AG04450 (cell line): ENCODE measurements at places on chromosomes 5 and 9. TPM values are rescaled to one million over a fixed set of nuclear protein-coding genes. Genes with fewer than 3 reads are reported as not detected.

The EQTN gene
- polyA plus RNA-seq: not detected in 2 replicates

The HTR1A gene
- polyA plus RNA-seq: not detected in 2 replicates

The INSL6 gene
- polyA plus RNA-seq: not detected in 2 replicates

The DPYSL3 gene
- 136 and 139 TPM in 2 replicates for polyA plus RNA-seq

The IL13 gene
- polyA plus RNA-seq: not detected in 2 replicates

The ARL14EPL gene
- 0.05 TPM in 2 replicates for polyA plus RNA-seq

GRCh38 chr5:178309271-178310013 is 76.8 kb upstream of the PHYKPL start:
- no peak for DNase-seq

- DNase-seq: no peak
Measured at GRCh38 chr9:96874947-96875460, 20.7 kb upstream of the ZNF782 start.

- no peak for DNase-seq
Measured at GRCh38 chr9:128893354-128893753, 11.4 kb downstream of the LRRC8A start.

- no peak for DNase-seq
Measured at GRCh38 chr5:75338408-75338807, 1.4 kb downstream of the HMGCR start.

- DNase-seq: no peak
Measured at GRCh38 chr9:93092251-93092991, 3.6 kb upstream of the CARD19 start.

DNA sequence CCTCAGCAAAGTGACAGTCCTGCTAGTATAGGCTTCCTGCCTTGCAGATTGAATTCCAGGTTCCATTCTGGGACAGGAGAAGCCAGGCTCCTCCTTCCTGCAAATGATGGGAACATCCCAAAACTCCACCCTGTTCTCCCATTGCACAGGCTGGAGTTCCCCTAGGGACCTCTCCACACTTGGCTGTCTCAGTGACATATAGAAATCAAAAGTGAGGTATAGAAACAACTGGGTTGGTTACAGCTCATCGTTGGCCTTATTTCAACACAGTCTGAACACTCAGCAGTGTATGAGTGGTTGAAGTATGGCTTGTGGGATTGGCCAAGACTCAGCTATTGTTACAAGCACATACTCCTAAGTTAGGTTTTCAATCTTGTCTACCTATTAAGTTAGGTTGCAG is 157.8 kb upstream of the FTMT start:
- no peak for DNase-seq

- DNase-seq: no peak
Measured at GRCh38 chr5:179974946-179975712, 67.4 kb upstream of the TBC1D9B start.

DNA sequence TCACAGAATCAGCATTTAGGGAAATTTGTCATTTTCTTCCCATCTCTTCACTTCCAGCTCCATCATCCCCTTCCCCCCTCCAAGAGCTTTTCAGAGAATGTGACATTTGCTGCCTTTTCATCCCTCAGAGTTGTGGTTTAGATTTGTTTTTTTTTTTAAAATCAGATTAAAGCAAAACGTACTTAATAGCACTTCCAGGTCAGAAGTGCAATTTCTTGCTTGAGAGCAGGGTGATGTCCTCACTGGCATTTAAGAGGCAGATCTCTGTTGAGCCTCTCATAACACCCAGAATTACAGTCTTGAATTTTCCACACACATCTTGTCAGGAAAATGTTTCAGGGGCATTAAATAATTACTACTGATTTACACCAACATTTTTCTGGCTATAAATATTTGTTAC is 236.8 kb upstream of the VLDLR start:
- DNase-seq: no peak

DNA sequence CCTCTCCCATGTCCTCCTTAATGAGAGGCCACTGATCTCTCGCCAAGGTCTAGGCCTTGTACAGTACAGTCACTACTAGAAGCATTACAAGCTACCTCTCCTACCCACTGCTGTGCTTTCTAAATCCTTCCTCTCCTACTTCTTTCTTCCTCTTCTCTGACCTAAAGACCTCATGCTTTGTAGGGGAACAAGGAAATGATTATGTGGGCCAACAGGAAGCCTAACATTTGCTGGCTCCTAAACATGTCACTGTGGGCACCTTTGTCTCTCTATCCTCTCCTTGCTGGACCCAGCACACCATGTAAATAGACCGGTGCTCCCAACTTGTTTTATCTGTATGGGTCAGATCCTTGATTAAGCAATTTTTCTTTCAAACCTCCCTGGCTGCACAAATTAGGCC is 16.7 kb downstream of the SLC28A3 start:
- DNase-seq: no peak

GRCh38 chr5:67941614-67942401 is 273.7 kb upstream of the PIK3R1 start:
- no peak for DNase-seq
